ENCODE measurements at places on chromosomes 6 and 20.

DNA sequence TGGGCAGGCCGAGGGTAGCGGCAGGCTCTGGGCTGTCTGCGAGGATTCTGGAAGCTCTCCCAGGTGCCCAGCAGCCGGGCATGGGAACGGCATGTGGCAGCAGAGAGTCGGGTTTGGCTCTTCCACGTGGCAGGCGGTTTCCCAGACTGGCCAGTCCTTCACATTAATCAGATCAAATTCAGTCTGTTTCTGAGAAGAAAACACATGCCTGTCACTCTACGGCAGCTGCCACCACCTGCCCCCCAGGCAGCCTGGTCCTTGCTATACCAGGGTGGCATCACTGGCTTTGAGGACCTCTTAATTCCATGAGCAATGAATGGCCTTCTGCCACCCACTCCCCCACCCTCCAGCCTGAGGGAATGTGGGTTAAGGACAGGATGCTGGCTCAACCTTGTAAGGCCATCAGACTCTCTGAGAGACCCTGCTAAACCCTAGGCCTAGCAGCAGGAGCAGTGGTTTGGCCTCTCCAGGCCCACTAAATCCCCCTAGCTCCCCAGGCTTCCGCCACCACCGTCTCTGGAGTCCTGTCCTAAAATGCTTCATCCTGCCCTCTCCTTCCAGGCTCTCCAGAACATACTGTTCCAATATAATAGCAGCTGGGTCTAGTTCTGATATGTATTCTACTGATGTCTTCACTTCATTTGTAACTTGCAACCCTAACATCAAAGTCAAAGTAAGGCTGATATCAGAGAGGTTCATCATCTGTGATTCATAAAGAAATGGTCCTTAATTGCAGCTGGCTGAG lies 47.8 kb downstream of the PLCG1 start:
- DNase-seq, result no peak

DNA sequence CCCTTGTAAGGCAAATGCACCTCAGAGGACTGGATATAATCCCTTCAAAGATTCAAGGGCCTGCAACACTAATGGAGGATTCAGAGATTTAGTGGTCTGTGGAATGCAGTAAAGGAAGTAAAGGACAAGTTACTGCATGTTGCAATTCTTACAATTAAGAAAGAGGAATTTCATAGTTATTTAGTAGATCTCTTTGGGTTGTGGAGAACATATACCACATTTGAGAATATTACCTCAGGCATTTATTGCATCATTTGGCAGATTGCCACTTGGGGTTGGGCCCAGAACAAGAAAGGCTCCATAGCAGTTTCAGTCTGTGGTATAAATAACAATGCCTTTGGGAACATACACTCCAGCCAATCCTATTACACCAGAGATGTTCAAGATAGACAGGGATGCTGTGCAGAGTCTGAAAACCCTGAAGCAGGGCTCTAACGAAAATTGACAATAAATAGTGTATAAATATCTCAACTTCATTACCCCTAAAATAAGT lies 20.9 kb upstream of the EPM2A start:
- peak; percentile 30 for DNase-seq

DNA sequence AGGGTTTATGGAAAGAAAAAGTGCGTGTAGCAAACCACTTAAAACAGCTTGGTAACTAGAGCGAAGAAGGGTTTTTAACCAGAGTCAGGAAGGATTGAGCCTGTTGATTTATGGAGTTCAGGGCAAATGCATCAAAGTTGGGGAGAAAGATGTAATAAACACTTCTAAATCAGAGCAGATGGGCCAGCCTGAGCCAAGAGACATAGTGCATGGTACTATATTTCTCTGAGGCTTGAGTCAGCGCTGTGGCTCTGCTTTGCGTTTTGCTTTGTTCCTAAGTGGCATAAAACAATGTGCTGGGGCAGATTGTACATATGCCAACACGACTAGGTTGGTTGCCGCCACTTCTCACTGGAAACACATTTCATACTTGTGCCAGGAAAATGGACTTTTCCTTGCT lies 111.3 kb downstream of the BCKDHB start:
- DNase-seq, result no peak

- DNase-seq, result no peak
These were observed 447.5 kb upstream of the HSF2 start for GRCh38 chr6:121951918-121952379.

DNA sequence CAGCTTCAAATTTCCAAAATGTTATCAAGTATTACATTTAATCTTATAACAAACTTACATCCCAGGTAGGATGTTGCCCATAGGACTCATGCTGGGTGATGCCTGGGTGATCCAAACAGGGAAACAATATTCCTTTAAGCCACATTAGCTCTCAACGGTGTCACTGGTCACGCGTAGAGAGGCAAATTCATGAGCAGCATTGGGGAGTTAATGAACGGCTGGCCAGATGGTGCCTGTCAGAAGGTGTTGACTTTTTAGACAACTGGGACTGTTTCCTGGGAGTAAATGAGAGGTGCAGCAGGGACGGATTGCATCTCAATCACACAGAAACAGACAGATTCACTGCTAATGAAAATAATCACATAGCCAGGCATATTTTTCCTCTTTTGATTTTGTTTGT lies 83.3 kb upstream of the ID4 start:
- no peak for DNase-seq

DNA sequence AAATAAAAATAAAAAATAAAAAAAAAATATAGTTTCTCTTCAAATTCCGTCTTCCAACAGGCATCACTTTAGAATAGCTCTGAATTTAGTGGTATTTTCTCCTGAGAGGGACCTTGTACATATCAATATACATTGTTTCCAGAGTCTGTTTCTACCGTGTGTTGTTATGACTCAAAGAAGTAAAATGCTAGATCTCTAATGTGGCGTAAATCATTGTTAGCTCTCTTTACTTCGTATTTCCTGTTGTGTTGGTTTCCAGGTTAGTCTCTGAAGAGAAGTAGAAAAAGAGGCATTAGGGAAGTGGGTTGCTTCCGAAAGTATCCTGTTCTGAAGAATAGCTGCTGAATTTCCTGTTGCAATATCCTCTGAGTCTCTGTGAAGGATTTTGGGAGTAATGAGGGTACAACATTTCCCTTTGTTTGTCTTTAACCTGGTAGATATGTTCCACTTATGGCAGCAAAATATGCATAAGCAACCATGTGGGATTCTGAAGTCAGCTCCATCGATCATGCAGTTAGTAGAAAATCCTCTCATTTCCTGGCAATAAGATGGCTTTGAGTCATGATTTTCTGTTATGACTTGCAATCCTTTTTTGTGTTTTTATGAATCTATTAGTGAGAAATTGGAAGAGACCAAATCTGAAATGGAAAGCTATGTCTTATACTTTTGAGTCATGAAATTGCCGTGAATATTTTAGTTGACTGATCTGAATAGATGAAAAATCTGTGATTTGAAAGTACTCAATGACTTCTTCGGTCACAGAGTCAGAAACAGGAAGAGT lies 42.0 kb upstream of the MCHR2 start:
- DNase-seq, result no peak

DNA sequence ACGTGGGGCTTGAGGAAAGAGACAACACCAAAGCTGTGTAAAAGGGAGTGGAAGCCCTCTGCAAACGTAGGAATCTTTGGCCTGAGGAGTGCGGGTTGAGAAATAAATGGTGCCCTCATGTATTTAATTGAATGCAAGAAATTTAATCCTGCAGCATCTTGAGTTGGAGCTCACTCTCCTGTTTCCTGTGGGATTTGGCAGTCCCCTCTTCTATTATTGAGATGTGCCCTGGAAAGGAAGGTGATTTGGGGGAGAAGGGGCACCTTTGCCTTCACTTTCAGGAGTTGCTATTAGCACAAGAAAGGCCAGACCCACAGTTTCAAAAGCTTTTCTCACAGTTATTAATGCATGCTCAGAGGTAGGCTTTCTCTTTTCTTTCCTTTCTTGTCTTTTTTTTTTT lies 201.4 kb upstream of the HDDC2 start:
- DNase-seq, result no peak

GRCh38 chr6:130382872-130383490 lies 17.2 kb downstream of the TMEM200A start:
- peak; percentile 18 for DNase-seq

- DNase-seq, result no peak
These were observed 7.6 kb upstream of the MATN4 start for GRCh38 chr20:45315672-45316071.

DNA sequence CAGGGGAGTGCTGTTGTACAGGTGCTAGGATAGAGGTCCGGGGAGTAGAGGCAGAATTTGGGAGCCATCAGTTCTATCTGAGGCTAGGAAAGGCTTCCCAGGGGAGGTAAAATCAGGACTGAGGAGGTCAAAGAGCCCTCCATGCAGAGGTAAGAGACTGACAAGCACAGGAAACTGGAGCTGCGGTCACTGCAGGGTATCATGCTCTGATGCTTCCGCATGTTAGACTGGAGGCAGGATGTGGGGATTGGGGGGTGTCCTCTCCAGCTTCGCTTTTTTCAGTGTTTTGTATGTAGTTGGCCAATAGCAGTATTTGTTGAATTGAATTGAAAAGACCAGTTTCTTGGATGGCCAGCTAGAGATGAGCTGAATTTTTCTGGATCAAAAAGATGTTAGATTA lies 87.8 kb downstream of the SLC22A3 start:
- DNase-seq, result no peak

GRCh38 chr6:3403238-3404173 lies 53.3 kb downstream of the SLC22A23 start:
- DNase-seq, result peak; percentile 57

- DNase-seq, result no peak
These were observed 105.2 kb upstream of the FOXP4 start for GRCh38 chr6:41440958-41441357.
